ENCODE measurements at places on chromosomes 12 and 14. TPM values are rescaled to one million over a fixed set of nuclear protein-coding genes. Genes with fewer than 3 reads are reported as not detected.
A peak's percentile ranks its signal among the peaks of the same experiment; 100 is the strongest.

DNA sequence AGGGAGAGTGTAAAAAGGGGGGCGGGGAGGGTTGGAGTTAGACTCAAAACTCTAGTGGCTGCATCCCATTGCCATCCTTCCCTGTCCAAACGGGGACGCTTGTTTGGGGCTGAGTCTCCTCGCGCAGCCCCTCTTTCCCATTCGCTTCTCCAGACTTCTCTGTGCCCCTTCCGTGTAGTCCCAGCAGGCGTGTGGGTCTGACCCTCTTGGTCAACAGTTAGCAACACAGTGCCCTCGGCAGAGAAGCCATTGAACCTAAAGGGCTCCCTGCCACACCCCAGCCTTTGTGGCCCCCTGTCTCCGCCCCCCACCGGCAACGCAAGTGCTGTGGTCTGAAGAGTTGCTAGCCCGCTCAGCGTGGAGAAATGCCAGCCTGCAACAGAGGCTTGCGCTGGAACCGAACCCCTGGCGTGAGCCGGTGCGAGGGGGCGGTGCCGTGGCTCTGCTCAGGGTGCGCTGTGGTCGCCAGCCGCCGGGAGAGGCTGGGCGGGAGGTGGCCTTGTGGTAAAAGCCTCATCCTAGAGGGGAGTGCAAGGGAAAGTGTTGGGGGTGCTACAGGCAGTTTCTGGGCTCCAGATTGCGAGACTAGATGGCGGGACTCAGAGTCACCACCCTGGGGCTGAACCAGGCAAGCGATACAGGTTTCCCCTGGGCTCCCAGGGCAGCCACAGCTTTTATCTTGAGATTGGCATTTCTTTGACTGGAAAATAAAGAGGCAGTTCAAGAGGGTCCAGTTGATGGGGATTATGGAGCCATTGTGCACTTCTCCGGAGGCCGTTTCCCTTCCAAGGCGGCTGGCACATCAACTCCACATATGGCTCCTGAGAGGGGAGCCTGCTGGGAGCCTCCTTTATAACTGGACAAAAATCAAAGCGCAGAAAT lies 2.1 kb downstream of the PLXNC1 start:
- H3K4me3 ChIP-seq: peak overlapping the region; percentile 90
- H3K36me3 ChIP-seq: no peaks in the 10 kb centered on the region
- H3K27me3 ChIP-seq: peaks cover 12% of the 10 kb centered on the region
- no peak for DNase-seq

- no peaks in the 10 kb centered on the region for H3K4me1 ChIP-seq
- no peaks in the 10 kb centered on the region for H3K27me3 ChIP-seq
- H3K36me3 ChIP-seq: no peaks in the 10 kb centered on the region
These were observed 369.3 kb downstream of the VRK1 start for GRCh38 chr14:97166497-97166896.

DNA sequence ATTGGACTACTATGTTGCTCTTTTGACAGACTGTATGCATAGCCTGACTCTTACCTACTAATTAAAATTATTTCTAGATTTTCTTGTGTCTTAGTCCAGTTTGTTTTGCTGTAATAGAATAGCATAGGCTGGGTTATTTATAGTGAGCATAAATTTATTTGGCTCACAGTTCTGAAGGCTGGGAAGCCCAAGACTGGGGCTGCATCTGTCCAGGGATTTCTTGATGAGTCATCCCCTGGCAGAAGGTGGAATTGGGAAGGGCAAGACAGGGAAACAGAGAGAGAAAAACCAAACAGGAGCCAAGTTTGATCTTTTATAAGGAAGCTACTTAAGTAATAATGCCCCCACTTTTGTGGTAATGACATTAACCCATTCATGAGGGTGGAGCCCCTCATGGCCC lies 759.2 kb upstream of the LRFN5 start:
- no peak overlapping the region for H3K27ac ChIP-seq
- no peak for DNase-seq
- H3K4me3 ChIP-seq: no peak overlapping the region

PRKAB1 gene
- total RNA-seq: 28.4 TPM
